Astrocyte of the cerebellum (primary cell): ENCODE measurements at places on chromosomes 4 and X.

DNA sequence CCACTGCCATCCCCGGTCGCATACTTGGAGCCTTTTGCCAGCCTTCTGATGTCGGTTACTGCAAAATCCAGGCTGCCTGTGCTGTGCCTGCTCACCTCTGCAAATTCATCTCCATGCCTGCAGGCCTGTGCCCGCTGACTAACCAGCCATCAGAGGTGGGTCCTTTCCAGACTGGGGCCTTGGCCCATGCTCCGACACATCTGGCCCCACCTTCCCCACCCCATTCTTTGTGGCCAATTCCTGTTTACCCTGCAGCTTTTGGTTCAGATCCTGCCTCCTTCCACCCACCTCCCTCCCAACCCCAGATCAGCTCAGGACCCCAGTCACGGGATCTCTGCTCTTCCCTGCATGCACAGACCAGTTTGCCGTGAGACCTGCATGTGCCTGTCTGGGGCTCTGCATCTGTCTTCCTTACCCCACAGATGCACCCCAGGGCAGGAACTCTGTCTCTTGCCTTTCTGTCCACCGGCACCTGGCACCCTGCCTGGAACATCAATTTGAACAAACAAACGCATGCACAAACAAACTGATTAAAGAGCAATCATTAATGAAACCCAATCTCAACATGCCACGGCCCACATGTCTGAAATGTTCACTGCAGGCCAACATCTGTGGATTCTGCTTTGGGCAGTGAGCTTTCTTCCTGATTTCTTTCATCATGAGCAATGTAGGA, 112.8 kb upstream of the PSAPL1 start:
- no peak for DNase-seq

DNA sequence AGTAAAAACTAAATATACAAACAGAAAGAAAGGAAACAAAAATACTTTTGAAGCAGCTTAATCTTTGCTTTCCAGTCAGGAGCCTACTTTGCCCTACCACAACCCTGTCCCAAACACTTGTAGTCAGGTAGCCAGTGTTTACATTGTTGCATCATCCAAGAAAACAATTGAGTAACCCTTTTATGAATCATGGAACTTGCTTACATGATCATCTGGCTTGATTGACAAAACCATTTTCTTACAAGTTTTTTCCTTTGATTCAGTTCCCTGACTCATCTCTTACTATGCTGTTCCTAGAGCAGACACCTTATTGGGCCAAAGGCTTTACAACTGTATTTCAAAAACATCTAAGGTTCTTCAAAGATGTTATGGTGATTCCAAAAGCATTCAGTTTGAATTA, 740.1 kb downstream of the KLHL13 start:
- no peak for DNase-seq

DNA sequence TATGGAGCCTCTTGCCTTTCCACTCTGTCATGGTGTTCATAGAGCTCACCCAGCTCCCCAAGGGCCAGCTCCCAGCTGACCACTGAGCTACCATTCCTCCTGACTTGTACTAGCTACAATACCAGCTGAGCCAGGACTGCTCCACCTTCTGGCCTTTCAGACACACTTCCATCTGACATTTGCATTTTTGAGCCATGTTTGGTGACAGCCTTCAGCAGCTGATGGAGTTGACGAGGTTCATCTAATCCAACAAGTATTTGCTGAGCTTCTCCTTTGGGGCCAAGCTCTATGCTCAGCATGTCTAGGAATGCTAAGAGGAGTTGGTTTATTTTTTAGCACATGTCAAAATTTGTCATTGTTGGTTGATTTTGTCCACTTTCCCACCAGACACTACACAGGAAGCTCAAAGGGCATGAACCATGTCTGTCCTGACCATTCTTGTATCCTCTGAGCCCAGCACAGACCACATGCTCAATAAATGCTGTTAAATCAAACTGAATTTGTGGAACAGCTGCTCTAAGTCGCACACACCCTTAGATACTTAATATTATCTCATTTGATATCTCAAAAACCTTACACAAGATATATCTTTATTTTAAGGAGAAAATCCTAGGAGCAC, 142.6 kb upstream of the PPARGC1A start:
- DNase-seq, result no peak

GRCh38 chr4:85147481-85148076, 181.1 kb upstream of the WDFY3 start:
- DNase-seq, result peak; percentile 55

GRCh38 chr4:83171436-83172039, 57.0 kb upstream of the PLAC8 start:
- no peak for DNase-seq

DNA sequence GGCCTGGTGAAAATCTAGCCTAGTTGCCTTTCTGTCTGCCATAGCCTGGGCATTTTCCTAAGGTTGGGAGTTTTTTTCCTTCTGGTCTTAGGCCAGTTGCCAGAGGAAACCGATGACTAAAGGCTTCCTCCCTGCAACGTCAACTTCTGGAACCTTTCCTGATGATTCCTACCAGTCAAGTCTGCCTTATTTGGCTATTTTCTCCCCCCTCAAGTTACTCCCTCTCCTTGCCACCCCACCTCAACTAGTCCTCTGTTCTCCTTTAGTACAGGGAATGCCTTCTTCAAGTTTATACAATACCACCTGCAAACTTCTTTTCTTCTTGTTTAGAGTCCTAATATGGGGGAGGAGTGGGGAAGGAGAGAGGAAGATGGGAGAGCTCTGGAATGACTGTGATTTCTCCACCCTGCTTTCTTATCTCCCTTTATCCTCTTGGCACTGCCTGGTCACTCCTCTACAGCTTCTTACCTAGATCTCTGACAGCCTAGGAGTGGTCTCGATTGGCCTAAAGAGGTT, 10.6 kb downstream of the MSN start:
- DNase-seq, result peak; percentile 90

- DNase-seq, result no peak
Observed at GRCh38 chr4:5976921-5977320, 41.3 kb downstream of the C4orf50 start.

DNA sequence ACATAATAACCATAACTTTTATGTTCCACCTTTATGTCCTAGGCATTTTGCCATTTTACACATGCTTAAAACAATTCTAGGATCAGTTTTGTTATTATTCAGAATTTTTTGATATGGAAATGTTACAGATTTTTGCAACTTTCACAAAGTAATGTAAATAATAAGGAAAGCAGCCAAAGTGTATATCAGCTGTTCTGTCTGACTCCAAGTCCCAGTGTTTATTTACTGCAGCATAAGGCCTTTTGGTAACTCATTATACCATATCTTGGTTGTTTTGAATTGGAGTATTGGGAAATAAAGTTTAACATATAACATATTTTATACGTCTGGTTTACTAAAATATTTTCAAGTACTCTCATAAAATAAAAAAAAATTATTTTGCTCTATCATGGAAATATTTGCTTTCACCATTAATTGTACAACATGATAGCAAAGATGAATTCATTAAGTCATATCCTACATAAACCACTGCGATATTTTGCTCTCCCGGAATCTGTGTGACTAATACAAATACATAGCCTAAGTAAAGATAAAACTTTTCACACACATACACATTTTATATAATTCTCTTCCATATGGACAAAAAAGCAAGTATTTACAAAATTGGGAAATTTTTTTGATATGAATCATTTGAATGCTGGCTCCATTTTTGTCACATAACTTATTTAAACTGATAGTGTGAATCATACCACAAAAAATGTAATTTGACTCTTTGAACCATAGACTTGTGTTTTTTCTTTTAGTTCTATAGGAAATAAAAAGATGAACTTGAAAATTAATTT, 399.0 kb downstream of the PABPC4L start:
- DNase-seq, result no peak
